LHCN-M2 (cell line): ENCODE measurements at places on chromosomes 6 and 20. TPM values are rescaled to one million over a fixed set of nuclear protein-coding genes. Genes with fewer than 3 reads are reported as not detected.

Gene GGTLC1
- not detected in 2 replicates for total RNA-seq

Gene ATP6V1G2
- total RNA-seq = 3.1 and 3.3 TPM in 2 replicates

Gene CST5
- not detected in 2 replicates for total RNA-seq

Gene TMEM151B
- not detected in 2 replicates for total RNA-seq

Gene ESF1
- 15.8 and 16.0 TPM in 2 replicates for total RNA-seq

Gene B3GAT2
- total RNA-seq = under 0.01 TPM in 1 of 2 replicates, not detected in the other

Gene CST2
- not detected in 2 replicates for total RNA-seq

Gene RHAG
- total RNA-seq = not detected in 2 replicates

Gene CRIP3
- not detected in 2 replicates for total RNA-seq

Gene MICB
- 10.6 and 13.0 TPM in 2 replicates for total RNA-seq

- peak; percentile 7 for DNase-seq
Observed at GRCh38 chr6:35919085-35919826, 1.6 kb downstream of the SRPK1 start.

GRCh38 chr6:69761853-69762252 is 35.0 kb downstream of the LMBRD1 start:
- no peak for DNase-seq

DNA sequence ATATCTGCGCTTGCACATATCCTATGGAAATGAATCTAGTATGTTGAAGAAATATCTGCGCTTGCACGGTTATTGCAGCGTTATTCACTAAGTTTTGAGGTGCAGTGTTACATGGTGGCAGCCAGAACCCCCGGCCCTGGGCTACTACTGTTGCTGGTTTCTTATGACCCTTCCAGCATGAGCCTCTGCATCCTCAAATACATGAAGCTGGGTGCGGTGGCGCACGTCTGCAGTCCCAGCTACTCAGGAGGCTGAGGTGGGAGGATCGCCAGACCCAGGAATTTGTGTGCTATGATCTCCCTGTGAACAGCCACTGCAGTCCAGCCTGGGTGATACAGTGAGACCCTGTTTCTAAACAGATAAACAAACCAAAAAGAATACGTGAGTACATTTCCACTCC is 9.3 kb upstream of the CEBPB start:
- no peak for DNase-seq

GRCh38 chr20:8424010-8424409 is 291.9 kb downstream of the PLCB1 start:
- no peak for DNase-seq

DNA sequence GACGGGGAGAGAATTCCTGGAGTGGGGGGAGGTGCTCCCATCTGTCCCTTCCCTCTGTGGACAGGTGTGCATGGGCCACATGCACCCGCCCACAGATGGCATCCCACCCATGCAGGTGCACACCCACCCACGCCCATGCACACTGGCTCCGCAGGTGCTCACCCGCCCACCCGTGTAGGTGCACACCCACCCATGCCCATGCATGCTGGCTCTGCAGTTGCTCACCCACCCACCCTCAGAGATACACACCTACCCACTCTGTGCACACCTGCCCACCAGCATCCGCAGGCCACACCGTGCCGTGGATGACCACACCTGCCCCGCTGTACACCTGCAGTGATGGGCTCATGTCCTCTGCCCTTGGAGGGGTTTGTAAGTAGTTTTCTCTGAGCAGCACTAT is 132.0 kb downstream of the PHACTR3 start:
- no peak for DNase-seq

DNA sequence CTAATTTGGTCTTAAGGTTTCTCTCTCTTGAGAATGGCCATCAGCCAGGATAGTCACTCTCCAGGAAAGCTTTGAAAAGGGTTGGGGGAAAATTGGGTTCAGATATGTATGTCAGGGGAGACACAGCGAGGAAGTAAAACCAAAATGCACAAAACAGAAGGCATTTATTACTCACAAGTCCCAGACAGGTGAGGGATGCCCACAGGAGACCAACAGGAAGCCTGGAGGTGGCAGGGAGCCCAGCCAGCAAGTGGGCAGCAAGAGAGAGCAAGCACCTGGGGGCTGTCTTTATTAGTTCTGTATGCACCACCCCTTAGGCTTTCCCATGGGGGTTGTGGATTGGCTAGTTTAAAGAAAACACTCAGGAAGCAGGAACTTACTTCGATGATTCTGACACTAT is 707.7 kb downstream of the KIF16B start:
- no peak for DNase-seq

- DNase-seq = peak; percentile 75
Observed at GRCh38 chr20:38046572-38046971, 13.0 kb downstream of the RPRD1B start.

GRCh38 chr6:113011389-113011788 is 664.3 kb downstream of the RFPL4B start:
- peak; percentile 51 for DNase-seq

DNA sequence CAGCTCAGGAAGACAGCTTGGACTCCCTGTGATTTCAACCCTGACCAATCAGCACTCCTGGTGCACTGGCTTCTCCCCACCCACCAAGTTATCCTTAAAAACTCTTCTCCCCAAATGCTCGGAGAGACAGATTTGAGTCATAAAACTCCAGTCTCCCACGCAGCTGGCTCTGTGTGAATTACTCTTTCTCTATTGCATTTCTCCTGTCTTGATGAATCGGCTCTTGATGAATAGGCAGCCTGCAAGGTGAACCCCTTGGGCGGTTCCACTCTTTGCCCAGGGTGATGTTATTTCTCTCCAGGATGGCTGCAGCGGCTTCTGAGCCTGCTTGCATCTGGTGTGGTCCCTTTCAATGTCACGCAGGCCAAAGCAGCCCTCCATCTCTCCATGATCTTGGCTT is 12.4 kb downstream of the SLC52A3 start:
- DNase-seq = no peak

- DNase-seq = peak; percentile 51
Observed at GRCh38 chr6:41288030-41288753, 1.7 kb upstream of the TREM1 start.

DNA sequence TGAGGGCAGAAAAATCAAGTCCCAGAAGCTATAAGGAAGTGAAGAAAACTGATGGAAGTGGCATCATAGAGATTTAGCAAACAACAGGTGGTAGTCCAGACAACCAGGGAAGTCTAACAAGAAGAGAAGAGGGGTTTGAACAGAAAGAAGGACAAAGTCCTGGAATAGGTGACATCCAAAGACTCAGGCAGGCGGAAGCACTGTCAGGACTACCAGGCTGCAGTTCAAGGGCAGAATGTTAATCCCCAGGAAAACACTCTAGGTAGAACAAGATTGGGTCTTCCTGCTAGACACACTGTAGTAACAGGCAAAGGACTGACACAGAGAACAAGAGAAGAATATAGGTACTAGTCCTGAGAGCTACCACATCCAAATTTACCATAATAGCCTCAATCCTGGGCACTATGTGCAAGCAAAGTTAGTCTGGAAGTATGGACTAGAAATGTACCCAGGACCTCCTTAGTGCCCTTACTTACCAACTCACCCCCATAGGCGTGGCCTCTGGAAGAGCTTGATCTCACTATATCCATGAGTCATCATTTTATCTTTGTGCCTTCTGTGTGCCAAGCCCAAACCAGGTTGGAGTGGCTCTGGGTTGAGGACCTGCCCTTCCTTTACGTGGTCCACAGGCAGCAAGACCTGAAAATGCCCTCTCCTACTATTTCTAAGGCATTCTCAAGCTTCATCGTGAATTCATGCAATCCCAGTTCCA is 2.2 kb upstream of the EPB41L2 start:
- no peak for DNase-seq

- peak; percentile 41 for DNase-seq
Observed at GRCh38 chr6:29797135-29797534, 30.5 kb upstream of the HLA-G start.

DNA sequence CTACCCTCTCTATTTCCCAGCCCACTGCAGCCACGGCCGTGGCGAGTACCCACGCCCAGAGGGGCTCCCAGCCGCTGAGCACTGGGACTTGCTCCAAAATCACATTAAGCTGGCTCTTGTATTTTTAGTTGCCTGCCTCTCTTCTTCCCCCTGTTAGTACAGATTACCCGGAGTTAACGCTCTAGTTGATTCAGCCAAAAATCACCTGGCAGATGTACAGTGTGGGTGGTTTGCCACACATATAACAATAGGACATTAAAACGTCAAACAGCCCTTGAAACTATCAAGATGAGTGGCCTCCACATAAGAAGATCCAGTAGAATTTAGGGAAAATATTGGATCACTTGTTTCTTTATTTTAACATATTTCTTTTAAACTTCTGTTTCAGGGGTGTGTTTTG is 268.8 kb upstream of the PRDM1 start:
- no peak for DNase-seq

- DNase-seq = no peak
Observed at GRCh38 chr6:19369785-19370184, 467.4 kb upstream of the ID4 start.

DNA sequence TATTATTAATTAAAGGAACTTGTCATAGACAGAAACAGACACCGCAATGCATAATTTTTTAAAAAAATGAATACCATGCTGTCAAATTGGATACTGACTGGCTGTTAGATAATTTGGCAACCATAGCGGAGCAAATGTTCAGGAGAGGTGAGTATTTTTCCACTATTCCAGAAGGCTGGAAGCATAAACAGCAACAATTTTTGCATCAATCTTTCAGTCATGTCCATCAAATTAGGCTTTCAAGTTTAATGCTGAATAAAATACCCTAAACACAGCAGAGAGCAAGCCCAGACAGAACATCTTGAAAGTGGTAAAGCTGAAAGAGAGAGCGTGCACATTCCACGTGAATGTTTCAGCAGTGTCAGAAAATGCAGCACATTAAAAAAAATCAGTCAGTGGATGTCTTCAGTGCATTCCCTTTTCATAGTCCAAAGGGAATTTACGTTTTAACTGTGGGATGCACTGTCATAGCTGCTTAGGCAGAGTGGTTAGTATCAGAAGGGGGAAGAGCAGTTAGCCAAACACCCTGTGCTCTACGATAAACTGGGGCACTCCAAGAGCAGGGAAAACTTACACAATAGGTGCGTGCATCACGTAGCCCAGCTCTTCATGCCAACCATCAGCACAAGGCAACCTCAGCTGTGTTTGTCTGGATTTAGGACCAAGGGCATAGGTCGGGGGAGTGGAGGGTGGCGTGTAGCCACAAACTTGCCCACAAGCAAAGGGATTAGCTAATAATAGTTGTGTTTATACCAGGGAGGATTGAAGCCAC is 116.2 kb upstream of the STMND1 start:
- peak; percentile 84 for DNase-seq

GRCh38 chr20:52275181-52275691 is 83.7 kb upstream of the ZFP64 start:
- DNase-seq = no peak

GRCh38 chr6:11189865-11190624 is 42.4 kb downstream of the NEDD9 start:
- no peak for DNase-seq

DNA sequence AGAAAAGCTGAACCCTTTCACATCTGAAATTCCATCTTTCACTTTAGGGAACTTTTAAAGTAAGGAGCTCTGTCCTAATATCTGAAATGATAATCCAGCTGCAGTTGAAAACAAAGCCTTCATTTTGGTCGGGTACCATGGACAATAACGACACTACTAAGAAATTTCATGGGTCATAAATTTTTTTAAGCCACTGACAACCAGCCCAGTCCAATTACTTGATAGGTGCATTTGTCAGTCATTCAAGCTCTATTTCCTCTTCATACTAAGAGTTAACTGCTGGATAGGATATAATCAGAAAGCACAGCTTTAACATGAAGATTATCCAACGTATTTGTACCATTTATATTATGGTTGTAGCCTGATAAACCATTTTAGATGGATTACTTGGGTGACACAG is 52.5 kb downstream of the MMUT start:
- DNase-seq = no peak

GRCh38 chr6:11770546-11771466 is 7.8 kb downstream of the ADTRP start:
- DNase-seq = peak; percentile 100

- no peak for DNase-seq
Observed at GRCh38 chr6:141989706-141989959, 143.1 kb upstream of the GJE1 start.
